ENCODE measurements at places on chromosomes 5 and 9.

DNA sequence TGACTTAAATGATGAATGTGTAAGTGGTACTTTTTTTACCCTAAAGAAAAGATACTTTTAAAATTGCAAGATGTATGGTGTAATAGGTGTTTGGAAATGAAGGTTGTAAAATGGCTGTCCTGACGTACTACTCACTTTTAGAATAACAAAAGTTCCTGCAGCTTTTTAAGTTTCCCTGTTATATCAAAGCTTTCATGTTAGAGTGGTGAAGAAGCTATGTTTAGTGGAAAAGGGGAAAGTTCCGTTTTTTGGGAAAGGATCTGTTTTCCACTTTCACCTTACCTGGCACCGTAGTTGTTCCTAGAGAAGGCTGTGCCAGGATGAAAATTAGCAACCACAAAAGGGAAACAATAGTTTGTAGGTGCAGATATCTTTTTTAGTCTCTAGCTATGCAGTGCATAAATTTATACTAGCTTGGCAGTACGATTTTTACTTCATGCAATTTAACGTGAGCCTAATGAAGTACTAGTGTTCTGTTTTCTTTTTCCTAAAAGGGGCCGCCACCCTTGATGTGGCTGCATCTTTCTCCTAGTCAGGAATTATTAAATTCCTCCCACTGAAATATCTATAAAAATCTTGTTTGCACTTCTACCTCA is 1.3 kb downstream of the TNPO1 start:
- no peak for DNase-seq
- H3K27ac ChIP-seq = peak overlapping the region; percentile 99
- H3K36me3 ChIP-seq = no peaks in the 10 kb centered on the region

DNA sequence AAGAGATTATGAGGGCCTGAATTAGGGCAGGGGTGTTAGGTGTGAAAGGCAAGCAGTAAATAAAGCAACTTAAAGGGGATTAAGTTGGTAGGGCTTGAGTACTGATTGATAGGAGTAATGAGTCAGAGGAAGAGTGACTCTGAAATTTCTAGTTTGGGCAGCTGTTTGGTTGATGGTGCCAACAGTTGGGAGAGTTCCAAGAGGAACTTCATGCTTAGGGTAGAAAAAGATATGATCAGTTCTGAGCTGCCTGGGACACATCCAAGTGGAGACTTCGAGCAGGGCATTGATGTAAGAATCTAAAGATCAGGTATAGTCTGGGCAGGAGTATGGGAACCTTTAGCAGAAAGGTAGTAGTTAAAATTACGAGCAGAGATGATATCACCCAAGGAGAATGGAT is 10.2 kb downstream of the MAMDC2 start:
- no peaks in the 10 kb centered on the region for H3K27me3 ChIP-seq
- no peak overlapping the region for H3K4me3 ChIP-seq
- H3K36me3 ChIP-seq = no peaks in the 10 kb centered on the region
- peaks cover 4% of the 10 kb centered on the region for H3K4me1 ChIP-seq
- H3K27ac ChIP-seq = peak overlapping the region; percentile 64
- no peak for DNase-seq

DNA sequence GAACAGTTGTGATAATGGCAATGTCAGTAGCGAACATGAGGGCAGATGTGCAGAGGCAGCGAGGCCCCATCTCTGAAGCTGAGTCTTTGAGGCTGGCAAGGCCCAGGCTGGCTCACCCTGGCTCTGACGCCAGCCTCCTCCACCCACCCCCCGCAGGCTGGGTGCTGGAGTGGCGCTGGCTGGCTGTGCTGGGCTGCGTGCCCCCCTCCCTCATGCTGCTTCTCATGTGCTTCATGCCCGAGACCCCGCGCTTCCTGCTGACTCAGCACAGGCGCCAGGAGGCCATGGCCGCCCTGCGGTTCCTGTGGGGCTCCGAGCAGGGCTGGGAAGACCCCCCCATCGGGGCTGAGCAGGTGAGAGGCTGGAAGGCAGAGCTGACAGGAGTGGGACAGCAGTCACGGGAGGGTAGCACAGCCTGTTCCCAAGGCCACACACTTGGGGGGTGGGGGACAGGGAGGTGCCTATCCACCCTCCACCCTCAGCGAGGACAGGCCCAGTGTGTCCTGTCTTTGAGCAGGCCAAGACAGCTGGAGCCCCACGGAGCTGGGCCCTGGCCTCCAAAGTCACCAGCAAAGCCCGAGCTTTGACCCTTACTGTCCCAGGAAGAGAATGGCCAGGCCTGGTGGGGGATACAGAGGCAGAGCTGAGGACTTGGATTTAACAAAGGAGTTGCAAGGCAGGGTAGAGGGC is 5.6 kb downstream of the SLC2A8 start:
- peaks cover 8% of the 10 kb centered on the region for H3K4me1 ChIP-seq
- H3K27me3 ChIP-seq = no peaks in the 10 kb centered on the region
- DNase-seq = no peak
- no peak overlapping the region for H3K4me3 ChIP-seq
- no peaks in the 10 kb centered on the region for H3K36me3 ChIP-seq

DNA sequence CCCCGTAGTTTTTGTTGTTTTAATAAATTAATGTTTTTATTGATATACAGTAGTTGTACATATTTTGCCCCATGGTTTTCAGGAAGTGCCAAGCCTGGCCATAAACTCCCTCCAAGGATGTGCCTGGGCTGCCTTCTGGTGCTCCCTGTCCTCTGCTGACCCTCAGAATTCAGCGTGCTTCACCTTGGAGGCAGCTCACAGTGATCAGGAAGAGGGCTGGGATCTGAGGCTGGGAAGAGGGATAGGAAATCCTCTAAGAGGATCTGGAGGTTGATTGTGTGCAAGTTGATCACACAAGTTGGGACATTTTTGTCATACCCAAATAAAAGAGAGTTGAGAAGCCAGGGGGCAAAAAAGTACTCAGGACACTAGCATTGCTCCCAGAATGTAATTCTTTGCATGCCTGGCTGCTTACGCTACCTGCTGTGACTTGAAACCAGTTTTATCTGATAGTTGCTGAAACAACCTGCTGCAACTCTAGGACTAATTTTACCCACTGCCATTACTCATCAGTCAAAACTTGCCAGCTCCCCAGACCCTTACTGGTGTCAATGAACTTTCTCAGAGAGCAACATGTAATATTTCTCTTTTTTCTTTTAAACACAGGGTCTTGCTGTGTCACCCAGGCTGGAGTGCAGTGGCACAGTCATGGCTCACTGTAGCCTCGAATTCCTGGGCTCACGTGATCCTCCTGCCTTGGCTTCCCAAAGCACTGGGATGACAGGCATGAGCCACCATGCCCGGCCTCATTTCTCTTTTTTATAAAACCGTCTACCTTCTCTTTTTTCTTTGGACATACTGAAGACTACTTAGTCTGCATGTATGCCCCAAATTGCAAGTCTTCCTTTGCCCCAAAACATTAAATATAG is 29.0 kb downstream of the PDE6A start:
- peak overlapping the region; percentile 25 for H3K27ac ChIP-seq
- no peak overlapping the region for H3K4me3 ChIP-seq
- H3K4me1 ChIP-seq = no peaks in the 10 kb centered on the region
- no peak for DNase-seq

DNA sequence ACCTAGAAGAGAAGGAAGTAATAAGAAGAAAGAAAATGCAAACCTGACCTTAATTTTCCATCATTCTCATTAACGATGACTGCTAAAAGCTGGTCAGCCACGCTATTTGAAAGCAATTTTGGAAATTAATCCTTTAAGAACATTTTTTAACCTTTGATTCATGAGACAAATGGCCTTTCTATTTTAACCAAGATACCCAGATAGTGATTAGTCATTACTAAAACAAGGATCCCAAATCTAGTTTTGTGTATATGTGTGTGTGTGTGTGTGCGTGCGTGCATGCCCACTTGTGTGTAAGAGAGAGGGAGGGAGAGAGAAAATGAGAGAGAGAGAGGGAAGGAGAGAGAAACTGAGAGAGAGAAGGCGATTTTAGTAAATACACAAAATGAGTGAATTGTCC is 329.5 kb downstream of the DEPDC1B start:
- H3K27me3 ChIP-seq = no peaks in the 10 kb centered on the region
- H3K4me3 ChIP-seq = no peak overlapping the region
- no peaks in the 10 kb centered on the region for H3K36me3 ChIP-seq
- H3K4me1 ChIP-seq = no peaks in the 10 kb centered on the region
- DNase-seq = no peak

- H3K4me1 ChIP-seq = no peaks in the 10 kb centered on the region
- no peak overlapping the region for H3K4me3 ChIP-seq
- H3K36me3 ChIP-seq = no peaks in the 10 kb centered on the region
These were observed 257.9 kb downstream of the ASTN2 start for GRCh38 chr9:117156771-117157535.

DNA sequence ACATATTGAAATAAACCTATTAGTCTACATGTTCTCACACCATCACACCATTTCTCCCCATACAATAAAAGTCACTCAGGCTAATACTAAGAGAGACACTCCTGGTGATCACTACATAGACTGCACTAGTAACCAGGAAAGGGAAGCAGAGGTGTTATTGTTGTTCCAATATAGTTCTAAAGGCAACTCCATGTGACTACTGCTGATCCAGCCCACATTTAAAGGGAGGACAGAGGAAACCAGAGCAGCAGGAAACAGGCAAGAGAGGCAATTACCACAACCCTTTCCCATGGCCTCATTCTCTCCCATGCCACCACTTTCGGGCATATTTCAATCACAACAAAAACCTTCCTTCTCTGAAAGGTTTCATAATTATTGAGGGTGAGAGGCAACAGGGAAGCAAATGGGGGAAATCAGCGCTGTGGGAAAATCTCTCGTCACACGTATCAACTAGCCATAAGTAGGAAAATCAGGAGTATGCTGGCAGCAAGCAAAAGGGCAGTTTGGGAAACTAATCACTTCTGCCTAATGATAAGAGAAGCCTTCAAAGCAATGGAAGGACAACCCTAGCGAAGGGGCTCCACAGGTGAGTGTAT is 1.8 kb downstream of the UBAP2 start:
- H3K36me3 ChIP-seq = no peaks in the 10 kb centered on the region
- peak overlapping the region; percentile 61 for H3K27ac ChIP-seq
- DNase-seq = no peak
- peak overlapping the region; percentile 99 for H3K4me3 ChIP-seq

DNA sequence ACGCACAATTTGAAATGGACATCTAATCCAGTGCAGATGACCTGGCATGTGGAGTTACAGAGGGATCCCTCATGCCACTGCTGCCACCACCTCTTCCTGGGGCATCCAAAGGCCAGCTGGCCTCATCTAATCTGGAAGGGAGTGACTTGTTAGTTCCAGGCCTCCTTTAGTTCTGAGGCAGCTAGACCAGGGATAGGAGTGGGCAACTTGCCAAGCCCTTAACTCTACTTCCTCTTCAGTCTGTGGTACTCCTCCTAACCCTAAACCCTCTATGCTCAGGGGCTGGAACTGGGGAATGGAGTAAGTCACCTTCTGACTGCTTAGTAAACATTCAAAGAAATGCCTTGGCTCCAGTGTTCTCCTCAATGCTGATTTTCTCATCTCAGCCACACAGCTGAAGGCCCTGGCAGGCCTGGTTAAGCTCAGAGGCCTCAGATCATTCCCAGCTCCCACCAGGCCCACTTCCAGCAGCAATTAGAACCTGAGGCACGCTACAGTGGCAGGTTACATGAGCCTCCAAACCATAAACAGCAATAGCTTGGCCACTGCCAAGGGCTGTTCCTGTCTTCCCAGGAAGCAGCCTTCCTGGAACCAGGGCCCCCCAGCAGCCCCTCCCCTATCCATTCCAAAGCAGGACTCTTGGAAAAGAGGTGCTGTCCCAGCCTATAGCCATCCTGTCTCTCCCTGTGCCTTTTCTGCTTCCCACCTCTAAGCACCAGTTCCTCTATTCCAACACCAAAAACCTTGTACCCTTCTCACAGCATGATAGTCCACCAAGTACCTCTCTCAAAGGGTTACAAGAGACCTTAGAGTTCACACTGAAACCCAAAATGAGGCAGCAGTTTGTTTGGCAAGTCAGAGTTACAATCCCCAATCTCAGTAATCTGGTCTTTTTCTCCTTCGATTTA is 2.0 kb downstream of the EIF4EBP3 start:
- no peak for DNase-seq
- no peaks in the 10 kb centered on the region for H3K36me3 ChIP-seq
- H3K27ac ChIP-seq = peak overlapping the region; percentile 100
- H3K4me1 ChIP-seq = peaks cover 22% of the 10 kb centered on the region
- no peak overlapping the region for H3K4me3 ChIP-seq
- no peaks in the 10 kb centered on the region for H3K27me3 ChIP-seq

GRCh38 chr5:83472213-83472507 is 616 bp downstream of the VCAN start:
- peaks cover 9% of the 10 kb centered on the region for H3K4me1 ChIP-seq
- H3K4me3 ChIP-seq = peak overlapping the region; percentile 65
- DNase-seq = no peak
- H3K27me3 ChIP-seq = peaks cover 35% of the 10 kb centered on the region

GRCh38 chr9:98698856-98699255 is 9.9 kb downstream of the GABBR2 start:
- H3K4me3 ChIP-seq = no peak overlapping the region
- no peaks in the 10 kb centered on the region for H3K36me3 ChIP-seq
- H3K27me3 ChIP-seq = no peaks in the 10 kb centered on the region
- H3K27ac ChIP-seq = no peak overlapping the region
- DNase-seq = no peak

- no peak overlapping the region for H3K4me3 ChIP-seq
- no peaks in the 10 kb centered on the region for H3K36me3 ChIP-seq
- no peaks in the 10 kb centered on the region for H3K27me3 ChIP-seq
- no peaks in the 10 kb centered on the region for H3K4me1 ChIP-seq
These were observed 1.7 kb upstream of the ALDH1A1 start for GRCh38 chr9:72954431-72955125.

DNA sequence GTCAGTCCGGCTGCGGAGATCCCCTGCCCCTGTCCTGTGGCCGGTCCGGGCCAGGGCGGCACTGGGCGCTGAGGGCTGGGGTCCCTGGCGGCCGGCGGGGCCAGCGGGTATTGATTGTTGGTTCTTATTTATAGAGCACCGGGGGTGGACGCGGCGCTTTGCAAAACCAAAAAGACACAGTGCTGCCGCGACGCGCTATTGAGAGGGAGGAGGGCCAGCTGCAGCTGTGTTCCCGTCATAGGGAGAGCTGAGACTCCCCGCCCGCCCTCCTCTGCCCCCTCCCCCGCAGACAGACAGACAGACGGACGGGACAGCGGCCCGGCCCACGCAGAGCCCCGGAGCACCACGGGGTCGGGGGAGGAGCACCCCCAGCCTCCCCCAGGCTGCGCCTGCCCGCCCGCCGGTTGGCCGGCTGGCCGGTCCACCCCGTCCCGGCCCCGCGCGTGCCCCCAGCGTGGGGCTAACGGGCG is 2.5 kb downstream of the LRRC26 start:
- H3K4me3 ChIP-seq = peak overlapping the region; percentile 72
- no peak overlapping the region for H3K27ac ChIP-seq
- no peak for DNase-seq
- no peaks in the 10 kb centered on the region for H3K36me3 ChIP-seq
- H3K4me1 ChIP-seq = peaks cover 35% of the 10 kb centered on the region

DNA sequence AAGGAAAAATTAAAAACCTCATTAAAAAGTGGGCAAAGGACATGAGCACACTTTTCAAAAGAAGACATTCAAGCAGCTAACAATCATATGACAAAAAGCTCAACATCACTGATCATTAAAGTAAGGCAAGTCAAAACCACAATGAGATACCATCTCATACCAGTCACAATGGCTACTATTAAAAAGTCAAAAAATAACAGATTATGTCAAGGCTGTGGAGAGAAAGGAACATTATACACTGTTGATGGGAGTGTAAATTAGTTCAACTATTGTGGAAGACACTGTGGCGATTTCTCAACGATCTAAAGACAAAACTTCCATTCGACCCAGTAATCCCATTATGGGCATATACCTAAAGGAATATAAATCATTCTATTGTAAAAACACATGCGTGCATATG is 35.8 kb downstream of the HINT1 start:
- no peak for DNase-seq
- no peaks in the 10 kb centered on the region for H3K36me3 ChIP-seq
- H3K27ac ChIP-seq = no peak overlapping the region
- H3K27me3 ChIP-seq = no peaks in the 10 kb centered on the region
